ENCODE measurements at places on chromosomes 12 and 14. TPM values are rescaled to one million over a fixed set of nuclear protein-coding genes. Genes with fewer than 3 reads are reported as not detected.

GRCh38 chr12:67070604-67071003, 198.6 kb upstream of the CAND1 start:
- no peak for DNase-seq

DNA sequence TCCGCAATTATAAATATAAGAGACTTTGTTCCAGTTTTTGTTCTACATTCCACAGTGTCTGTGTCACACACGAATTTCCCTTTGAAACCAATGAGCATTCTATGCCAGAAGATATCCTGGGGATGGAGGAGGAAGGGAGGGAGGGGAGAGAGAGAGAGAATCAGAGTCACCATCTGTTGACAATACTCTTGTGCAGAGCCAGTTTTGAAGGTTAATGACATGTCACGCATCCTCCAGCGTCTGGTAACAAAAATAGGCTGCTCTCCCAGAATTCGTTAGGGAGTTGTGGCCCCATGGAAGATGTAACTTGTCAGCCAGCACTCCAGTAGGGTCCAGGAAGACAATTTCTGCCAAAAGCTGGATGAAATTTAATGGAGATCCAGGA, 213.5 kb upstream of the KRR1 start:
- DNase-seq = peak; percentile 86

GRCh38 chr14:48963231-48963790, 622.9 kb downstream of the RPS29 start:
- no peak for DNase-seq

GRCh38 chr14:74062809-74063150, 21.5 kb downstream of the ALDH6A1 start:
- DNase-seq = no peak

- no peak for DNase-seq
Measured at GRCh38 chr12:6041891-6042290, 82.6 kb downstream of the VWF start.

DNA sequence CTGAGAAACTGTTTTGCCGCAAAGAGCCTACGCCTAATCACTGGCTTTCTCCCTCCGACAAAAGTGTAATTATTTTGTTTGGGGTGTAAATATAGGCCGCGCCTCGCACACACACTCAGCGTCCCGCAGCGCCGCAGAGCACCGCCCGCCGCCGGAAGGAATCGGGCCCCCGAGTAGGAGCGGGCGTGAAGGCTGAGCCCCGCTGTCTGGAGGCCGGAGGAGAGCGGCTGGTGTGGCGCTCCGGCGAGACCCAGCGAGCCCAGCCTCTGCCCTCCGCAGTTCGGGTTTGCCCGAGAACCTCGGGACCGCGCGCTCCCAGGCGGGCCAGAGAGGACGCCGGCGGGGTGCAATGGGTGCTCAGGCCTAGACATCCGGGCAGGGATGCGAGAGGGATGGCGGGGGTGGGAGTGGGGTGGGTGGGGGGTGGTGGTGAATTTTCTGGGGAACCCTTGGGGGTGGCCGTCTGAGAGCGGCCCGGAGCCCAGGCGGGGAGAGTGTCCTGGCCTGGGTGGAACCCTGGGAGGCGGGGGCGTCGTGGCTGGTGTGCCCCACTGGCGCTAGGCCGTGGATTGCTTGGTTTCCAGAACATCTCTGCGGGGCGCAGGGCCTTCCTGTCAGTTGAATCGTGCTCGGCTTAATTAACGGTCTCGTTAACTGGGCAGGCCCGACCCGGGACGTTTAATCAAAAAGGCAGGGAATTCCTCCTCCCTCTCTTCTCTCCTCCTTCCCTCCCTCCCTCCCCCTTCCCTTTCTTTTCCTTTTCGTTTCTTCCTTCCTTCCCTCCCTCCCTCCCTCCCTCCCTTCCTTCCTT, 4.7 kb upstream of the LHX5 start:
- DNase-seq = no peak

GRCh38 chr12:86698641-86698980, 442.4 kb upstream of the MGAT4C start:
- DNase-seq = no peak

Gene TCL1B
- total RNA-seq = not detected

Gene CRACR2A
- 15.9 TPM for total RNA-seq

Measured in endothelial cell of umbilical vein (primary cell).